Stimulated activated CD8-positive, alpha-beta memory T cell treated with anti-CD3 and anti-CD28 coated beads, Interleukin-4, amount 100 ng/mL, for 48 hours (primary cell): ENCODE measurements at places on chromosomes 6 and 20.

DNA sequence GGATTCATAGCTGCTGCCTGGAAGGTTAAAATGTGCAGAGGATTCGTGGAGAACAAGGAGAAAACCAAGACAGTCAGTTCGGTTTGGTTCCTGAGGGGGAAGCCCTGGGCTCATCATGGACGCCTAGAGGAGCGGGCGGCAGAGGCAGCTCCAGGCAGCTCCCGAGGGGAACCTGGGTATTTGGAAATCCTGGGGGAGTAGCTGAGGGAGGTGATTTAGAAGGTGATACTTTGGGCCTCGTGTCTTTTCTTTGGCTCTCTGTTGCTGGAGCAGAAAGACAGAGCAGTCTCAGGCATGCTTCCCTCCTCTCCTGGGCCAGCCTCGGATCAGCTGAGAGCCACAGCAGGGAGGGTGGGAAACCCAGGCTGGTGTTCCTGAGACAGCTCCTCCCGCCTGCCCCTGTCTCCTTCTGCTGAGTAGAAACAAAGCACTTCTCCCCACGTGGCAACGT is 139.5 kb downstream of the DLL1 start:
- no peak for DNase-seq

GRCh38 chr6:39417440-39417839 is 94.9 kb upstream of the KCNK16 start:
- no peak for DNase-seq

- DNase-seq: peak; percentile 75
Measured at GRCh38 chr20:60057123-60057865, 99.1 kb downstream of the CDH26 start.

GRCh38 chr6:159084493-159085091 is 39.8 kb upstream of the TAGAP start:
- no peak for DNase-seq

- DNase-seq: peak; percentile 18
Measured at GRCh38 chr20:59817406-59817805, 116.0 kb downstream of the SYCP2 start.

GRCh38 chr6:138004430-138005287 is 102.6 kb downstream of the PERP start:
- DNase-seq: no peak

DNA sequence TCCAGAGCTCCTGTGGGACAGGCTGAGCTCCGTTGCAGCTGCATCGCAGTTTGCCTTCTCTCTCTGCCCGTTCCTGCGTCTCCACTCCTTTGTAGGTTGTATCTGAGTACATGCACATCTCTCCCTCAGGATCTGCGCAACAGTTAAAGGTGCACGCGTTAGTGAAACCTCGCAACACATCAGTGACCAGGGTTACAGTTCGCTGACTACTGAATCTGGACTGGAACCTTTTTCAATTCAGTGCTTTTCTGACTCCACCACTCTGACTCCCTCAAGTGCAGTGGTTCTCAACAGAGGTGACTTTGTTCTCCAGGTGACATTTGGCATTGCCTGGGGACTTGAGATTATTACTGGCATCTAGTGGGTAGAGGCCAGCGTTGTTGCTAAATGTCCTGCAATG is 44.0 kb downstream of the UST start:
- DNase-seq: no peak
